Dermis blood vessel endothelial cell (primary cell): ENCODE measurements at places on chromosomes 2 and 18. TPM values are rescaled to one million over a fixed set of nuclear protein-coding genes. Genes with fewer than 3 reads are reported as not detected.

CERKL gene
- total RNA-seq = not detected in 2 replicates

EGR4 gene
- total RNA-seq = not detected in 2 replicates

RNPEPL1 gene
- 42.5 and 117 TPM in 2 replicates for total RNA-seq

DNA sequence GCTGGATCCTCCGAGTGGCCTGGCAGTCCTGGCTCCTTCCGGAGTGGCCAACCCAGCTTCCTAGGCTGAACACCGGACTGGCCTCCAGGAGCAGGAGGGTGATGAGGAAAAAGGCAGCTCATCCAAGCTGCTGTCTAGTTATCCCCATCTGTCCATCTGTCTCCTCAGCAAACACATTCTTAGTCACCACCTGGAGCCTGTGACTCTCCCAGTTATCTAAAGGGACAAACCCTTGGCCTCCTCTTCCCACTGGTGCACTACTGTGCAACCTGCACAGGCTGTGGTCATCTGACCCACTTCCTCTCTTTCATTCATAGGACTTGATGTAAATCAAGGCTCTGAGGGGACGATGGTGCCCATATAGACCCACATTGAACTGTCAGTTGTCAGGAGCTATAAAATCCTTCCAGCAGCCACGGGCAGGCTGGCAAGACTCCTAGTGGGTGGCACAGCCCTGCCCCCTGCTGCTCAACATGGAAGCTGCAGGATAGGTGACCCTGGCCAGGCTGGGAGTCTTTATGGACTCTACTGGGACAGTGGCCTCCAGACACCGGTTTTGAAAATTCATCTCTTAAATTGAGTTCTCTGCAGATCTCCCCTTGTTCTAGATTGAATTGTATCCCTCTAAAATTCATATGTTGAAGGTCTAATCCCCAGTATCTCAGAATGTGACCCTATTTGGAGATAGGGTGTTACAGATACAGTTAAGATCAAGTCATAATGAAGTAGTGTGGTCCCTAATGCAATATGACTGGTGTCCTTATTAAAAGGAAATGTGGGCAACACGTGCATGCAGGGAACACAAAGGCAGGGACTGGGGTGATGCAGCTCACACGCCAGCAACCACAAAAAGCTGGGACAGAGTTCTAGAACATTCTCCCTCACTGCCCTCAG is 29.3 kb upstream of the DUSP2 start:
- DNase-seq = peak; percentile 81

MAP3K19 gene
- not detected in 2 replicates for total RNA-seq

RBM44 gene
- total RNA-seq = 0.65 and 0.68 TPM in 2 replicates

DNA sequence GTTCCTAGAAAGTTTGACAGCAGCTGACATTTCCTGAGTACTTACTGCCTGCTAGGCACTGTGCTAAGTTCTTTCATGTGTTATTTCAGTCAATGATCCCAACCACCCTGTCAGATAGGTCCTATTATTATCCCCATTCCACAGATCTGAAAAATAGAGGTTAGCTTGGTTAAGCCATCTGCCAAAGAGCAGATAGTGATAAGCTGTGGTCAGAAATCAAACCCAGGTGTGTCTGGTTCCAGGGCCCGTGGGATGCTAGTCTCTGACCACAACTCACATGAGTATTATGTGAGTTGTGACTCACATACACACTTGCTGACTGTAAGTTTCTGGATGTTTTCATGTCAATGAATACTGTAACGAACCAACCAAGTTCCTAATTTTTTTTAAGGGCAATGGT is 132.0 kb upstream of the APCDD1 start:
- DNase-seq = no peak

GRCh38 chr2:45216118-45216517 is 206.9 kb upstream of the SIX2 start:
- DNase-seq = no peak
